ENCODE measurements at places on chromosomes 4 and X. TPM values are rescaled to one million over a fixed set of nuclear protein-coding genes. Genes with fewer than 3 reads are reported as not detected.

Gene NFXL1
- 11.8 TPM for total RNA-seq

Gene STIM2
- total RNA-seq: 23.6 TPM

Gene GLRA3
- not detected for total RNA-seq

Gene RXFP1
- not detected for total RNA-seq
